Hippocampal formation (tissue), 2 donors: ENCODE measurements at places on chromosomes 11 and 22.

DNA sequence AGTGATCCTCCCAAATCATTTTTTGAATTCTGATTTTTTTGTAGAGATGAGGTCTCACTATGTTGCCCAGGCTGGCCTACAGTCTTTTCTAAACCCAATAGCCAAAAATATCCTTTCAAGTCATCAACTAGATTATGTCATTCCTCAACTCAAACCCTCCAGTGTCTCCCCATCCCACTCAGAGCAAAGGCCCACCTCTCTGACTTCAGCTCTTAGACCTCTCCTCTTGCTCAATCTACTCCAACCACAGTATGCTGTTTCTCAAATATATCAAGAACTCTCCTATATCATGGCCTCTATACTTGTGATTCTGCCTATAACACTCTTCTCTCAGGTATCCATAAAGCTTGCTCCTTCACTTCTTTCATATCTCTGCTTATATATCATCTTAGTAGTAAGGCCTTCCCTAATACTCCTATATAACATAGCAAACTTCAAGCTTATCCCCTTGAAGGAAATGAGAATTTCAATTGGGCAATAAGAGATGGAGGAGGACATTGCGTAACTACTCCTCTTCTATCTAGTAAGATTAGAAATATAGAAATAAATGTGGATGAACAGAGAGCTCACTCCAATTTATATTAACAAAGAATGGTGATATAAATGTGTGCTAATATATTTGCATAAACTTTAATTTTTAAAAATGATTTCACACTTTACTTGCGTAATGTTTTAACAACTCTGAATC lies 24.5 kb downstream of the DLG2 start:
- DNase-seq: no peak

DNA sequence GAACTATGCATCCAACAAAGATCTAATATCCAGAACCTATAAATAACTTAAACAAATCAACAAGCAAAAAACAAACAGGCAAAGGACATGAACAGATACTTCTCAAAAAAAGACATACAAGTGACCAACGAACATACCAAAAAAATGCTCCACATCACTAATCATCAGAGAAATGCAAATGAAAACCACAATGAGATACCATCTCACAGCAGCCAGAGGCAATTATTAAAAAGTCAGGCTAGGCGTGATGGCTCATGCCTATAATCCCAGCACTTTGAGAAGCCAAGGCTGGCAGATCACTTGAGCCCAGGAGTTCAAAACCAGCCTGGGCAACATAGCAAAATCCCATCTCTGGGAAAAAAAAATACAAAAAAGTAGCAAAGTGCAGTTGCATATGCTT lies 10.7 kb downstream of the SAA4 start:
- DNase-seq: no peak

- no peak for DNase-seq
Observed at GRCh38 chr11:132913295-132913694, 619.0 kb downstream of the OPCML start.

DNA sequence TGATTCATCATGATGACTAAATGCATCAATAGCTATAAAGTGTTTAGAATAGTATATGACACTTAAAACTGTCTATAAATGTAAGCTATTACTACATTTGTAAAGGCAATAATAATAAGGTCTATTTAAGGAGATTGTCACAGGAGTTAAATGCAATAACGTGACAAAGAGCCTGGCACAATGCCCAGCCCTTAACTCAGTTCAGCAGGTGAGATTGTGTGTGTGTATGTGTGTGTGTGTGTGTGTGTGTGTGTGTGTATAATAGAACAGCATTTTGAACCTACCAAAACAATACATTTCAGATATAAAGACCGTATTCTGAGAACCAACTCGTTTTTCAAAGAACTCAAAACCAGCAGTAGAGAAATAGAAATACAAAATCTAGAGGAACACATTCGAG lies 177.5 kb downstream of the MYO18B start:
- DNase-seq: no peak

- peak; percentile 37 for DNase-seq
Observed at GRCh38 chr11:106990331-106990730, 27.9 kb downstream of the GUCY1A2 start.

GRCh38 chr22:24142831-24143230 lies 38.5 kb upstream of the SUSD2 start:
- DNase-seq: no peak
